ENCODE measurements at places on chromosomes 7 and 10.

GRCh38 chr10:85510682-85511081, 855.9 kb downstream of the GRID1 start:
- DNase-seq = no peak

DNA sequence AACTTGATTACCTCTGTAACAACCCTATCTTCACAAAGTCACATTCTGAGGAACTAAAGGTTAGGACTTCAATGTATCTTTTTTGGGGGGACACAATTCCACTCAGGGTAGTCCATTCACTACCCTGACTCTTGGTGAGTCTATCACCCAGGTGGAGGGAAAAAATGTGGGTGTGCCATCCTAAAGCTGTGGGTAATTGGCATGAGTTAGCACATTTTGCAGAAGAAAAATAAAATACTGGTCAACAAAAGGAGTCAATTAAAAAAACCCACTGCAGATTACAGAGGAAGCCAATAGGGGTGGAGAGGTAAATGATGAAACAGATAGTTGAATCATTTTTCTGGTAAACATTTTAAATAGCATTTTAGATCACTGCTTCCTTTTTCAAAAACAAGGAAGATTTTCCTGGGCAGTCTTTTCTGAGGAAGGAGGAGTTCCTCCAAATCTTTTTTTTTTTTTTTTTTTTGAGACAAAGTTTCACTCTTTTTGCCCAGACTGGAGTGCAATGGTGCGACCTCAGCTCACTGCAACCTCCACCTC, 5.1 kb upstream of the BLVRA start:
- no peak for DNase-seq

GRCh38 chr10:60818134-60818770, 40.0 kb downstream of the CDK1 start:
- peak; percentile 89 for DNase-seq

DNA sequence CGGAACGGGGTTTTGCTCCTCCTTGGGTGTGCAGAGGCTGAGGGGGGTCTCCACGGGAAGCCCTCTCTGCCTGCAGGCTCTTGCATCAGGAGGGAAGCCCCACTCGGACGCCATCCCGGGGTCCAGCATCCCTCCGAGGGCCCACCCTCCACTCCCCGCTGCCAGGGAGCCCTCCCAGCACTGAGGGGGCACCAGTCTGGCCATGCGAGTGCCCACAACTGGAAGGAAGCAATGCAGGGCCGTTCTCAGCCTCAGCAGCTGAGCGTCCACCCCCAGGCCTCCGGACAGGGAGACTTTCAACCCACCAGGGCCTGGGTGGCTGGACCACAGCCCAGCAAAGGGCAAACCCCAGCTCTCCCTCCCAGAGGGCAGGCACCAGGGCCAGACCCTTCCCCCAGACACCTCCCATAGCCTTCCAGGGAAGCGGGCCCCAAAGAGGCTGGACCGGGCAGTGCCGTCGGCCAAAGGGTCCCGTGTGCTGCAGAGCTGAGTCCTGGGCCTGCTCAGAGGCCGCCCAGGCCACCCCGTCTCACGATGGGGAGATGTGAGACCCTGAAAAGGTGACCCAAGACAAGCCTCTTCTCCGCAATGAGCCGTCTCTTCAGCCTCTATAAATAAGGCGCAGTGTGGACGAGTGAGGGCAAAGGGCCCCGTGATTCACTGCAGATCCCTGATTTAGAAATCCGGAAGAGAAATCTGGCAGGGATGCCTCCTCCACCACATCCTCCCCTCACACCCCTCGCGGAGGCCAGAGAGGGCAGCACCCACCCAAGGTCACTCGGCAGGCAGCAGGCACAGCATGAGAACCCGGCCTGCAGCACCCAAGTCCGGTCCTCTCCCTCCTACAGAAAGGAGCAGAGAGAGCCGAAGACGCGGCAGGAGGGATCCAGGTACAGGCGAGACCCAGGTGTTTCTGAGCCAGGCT, 81.9 kb upstream of the DNAAF5 start:
- DNase-seq = no peak

DNA sequence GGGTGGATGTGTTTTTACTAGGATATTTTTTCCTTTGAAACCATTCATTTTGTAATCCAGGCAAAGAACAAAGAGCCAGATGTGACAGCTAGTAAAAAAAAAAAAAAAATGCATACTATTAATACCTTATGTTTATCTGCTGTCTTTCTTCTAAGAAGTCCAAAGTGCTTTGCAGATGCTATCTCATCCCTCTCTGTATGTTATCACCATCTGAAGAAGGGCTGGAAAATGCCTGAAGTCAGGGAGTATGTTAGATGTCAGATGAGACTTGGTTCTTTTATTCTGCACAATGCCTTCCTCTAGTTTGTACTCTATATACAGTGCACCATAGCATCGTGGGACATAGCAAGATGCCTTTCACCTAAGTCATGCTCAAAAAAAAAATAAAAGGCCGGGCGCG, 10.4 kb upstream of the CAMK1D start:
- DNase-seq = no peak

DNA sequence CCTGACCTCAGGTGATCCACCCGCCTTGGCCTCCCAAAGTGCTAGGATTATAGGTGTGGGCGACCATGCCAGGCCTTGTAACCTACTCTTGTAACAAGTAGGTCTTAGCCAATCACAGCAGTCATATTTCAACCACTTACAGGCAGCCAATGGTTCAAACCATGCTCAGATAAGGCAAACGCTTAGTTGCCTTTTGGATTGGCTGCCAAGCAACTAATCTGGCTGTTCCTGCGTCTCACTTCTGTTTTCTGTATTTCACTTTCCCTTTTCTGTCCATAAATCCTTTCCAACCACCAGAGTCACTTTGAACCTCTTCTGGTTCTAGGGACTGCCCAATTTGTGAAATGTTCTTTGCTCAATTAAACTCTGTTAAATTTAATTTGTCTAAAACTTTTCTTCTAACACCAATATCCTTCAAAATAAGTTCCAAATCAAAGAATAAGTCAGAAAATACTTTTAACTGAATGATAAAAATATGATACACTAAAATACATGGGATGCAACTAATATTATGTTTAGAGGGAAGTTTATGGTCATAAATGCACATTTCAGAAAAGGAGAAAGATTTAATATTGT, 19.1 kb upstream of the PRF1 start:
- DNase-seq = no peak

DNA sequence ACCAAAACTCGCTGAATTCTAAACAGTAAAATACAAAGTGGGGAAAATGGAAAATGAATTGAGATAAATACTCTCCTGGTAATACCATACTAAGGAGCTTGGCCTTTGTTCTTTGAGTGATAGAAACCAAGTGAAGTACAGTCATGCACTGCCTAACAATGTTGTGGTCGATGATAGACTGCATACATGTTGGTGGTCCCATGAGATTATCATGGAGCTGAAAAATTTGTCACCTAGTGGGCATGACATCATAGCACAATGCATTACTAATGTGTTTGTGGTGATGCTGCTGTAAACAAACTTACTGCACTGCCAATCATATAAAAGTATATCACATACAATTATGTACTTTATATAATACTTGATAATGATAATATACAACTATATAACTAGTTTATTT, 419.1 kb downstream of the ARL4A start:
- no peak for DNase-seq

DNA sequence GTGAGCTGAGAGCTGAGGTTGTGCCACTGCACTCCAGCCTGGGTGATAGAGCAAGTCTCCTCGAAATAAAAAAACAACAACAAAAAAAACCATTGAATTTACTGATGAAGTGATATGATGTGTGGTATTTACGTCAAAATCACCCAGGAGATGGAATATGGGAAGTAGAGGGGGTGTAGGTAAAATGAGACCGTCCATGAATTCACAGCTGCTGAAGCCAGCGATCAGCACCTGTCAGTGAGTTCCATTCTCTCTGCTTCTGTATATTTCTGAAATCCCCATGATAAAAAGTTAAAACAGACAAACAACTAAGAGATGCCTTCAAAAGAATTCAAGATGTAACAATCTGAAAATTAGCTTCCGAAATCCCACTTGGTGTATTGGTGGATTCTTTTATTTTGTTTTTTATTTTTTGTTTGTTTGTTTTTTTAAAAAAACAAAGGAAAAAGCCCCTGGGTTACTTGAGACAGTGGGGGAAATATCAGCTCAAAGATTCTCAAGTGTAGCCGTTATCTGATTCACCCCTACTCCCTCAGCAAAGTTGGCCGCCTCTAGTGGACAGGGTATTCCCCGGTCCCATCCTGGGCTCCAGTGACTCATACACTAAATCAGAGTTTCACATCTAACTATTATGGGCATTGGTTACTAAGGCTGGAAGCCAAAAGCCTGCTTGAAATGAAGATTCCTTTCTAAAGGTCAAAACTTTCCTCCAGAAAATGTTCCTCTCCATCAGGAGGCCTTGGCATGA, 76.4 kb downstream of the MAP3K8 start:
- peak; percentile 66 for DNase-seq

- no peak for DNase-seq
Observed at GRCh38 chr7:132475037-132475668, 101.1 kb downstream of the PLXNA4 start.

GRCh38 chr7:135886345-135887132, 90.6 kb downstream of the MTPN start:
- DNase-seq = no peak

- no peak for DNase-seq
Observed at GRCh38 chr10:61628151-61628874, 34.4 kb upstream of the CABCOCO1 start.

DNA sequence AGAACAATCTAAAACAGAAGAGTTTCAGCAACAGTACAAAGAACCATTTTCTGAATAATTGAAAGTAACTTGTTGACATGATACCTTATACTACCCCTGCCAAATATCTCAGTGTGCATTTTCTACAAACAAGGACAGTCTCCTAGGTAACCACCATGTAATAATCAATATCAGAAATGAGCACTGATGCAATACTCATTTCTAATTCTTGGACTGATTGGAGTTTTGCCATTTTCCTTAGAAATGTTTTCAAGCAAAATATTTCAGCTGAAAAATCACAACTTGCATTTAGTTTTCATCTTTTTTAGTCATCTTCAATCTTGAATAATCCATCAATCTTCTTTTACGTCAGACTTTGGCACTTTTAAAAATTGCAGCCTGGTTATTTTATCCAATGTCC, 420.2 kb downstream of the CDC14C start:
- DNase-seq = no peak

- no peak for DNase-seq
Observed at GRCh38 chr7:24653316-24654085, 80.2 kb downstream of the PALS2 start.
